Thoracic aorta (tissue), 2 donors: ENCODE measurements at places on chromosomes 4 and X.

GRCh38 chr4:122658377-122658776 lies 37.5 kb upstream of the IL21 start:
- no peak for DNase-seq

- DNase-seq = no peak
Observed at GRCh38 chr4:100147684-100148083, 42.6 kb downstream of the DDIT4L start.

GRCh38 chr4:105709081-105709450 lies 482 bp downstream of the GSTCD start:
- no peak for DNase-seq

- DNase-seq = no peak
Observed at GRCh38 chr4:69727426-69727825, 33.0 kb downstream of the SULT1B1 start.

- no peak for DNase-seq
Observed at GRCh38 chr4:34281826-34282225, 1962.5 kb downstream of the ARAP2 start.

DNA sequence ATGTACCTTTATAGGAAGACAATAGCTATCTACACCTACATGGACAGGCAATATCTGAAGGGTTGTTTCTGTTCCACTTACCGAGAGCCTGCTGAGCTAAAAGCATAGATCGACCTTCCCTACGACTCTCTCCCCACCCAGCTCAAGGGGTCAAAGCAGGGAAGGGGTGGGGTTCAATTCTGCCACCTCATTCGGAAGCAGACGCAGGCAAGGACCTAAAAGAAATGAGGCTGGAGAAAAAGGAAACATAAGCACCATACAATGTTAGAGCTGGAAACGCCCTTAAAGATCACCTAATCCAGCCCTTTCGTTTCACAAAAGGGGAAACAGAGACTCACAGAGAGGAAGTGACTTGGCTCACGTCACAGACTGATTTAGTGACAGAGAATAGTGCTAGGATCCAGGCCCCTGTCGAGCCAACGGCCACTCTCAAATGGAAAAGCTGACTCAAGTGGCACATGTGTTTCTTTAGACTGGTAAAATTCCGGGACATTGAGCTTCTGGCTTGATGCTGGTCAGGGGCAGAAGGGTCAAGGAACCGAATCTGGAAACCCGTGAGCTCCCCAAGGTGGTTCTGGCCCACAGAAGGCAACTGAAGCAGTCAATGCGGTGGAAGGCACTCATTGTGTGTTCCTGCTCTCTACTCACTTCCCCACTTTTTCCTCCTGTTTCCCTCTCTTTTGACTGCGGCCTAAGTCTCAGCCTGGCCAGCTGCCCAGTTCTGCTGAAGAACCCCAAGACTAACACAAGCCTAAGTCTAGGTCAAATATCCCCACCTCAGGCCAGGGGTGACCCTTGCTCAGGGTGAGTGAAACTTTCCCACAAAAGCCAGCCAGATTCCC lies 7.5 kb downstream of the SEPTIN6 start:
- DNase-seq = no peak
